ENCODE measurements at places on chromosomes 1 and 21. TPM values are rescaled to one million over a fixed set of nuclear protein-coding genes. Genes with fewer than 3 reads are reported as not detected.

FCRL1 gene
- not detected for polyA plus RNA-seq

CACHD1 gene
- polyA plus RNA-seq = 14.1 TPM

LGR6 gene
- polyA plus RNA-seq = 0.20 TPM

MMEL1 gene
- polyA plus RNA-seq = not detected

KRTAP19-3 gene
- not detected for polyA plus RNA-seq

SLC30A10 gene
- 0.37 TPM for polyA plus RNA-seq
